Stomach (tissue), 19 donors: ENCODE measurements at places on chromosomes 6 and 20. TPM values are rescaled to one million over a fixed set of nuclear protein-coding genes. Genes with fewer than 3 reads are reported as not detected.

Gene SLC17A3
- total RNA-seq: not detected

DNA sequence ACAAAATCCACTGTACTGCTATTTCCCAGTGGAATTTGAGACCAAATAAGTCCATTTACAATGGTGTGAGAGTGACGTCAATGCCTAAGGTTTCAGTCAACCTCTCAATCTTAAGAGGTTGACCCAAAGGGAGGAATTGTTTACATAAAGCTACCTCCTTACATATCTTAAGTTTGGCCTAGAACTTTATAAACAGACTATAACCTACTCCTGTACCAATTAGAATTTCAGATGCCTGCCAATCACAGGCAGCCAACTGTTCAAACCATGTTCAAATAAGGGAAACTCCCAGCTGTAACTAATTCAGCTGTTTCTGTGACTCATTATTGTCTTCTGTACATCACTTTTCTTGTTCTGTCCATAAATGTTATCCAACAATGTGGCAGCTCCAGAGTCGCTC, 14.5 kb downstream of the LGSN start:
- no peaks in the 10 kb centered on the region for H3K36me3 ChIP-seq
- H3K27ac ChIP-seq: no peak overlapping the region
- H3K27me3 ChIP-seq: no peaks in the 10 kb centered on the region
- H3K4me3 ChIP-seq: no peak overlapping the region
- H3K4me1 ChIP-seq: peaks cover 4% of the 10 kb centered on the region

- H3K4me1 ChIP-seq: no peaks in the 10 kb centered on the region
- no peak for DNase-seq
- no peaks in the 10 kb centered on the region for H3K36me3 ChIP-seq
- no peak overlapping the region for H3K4me3 ChIP-seq
Measured at GRCh38 chr20:63092660-63093215, 86.0 kb upstream of the BHLHE23 start.

Gene SAPCD1
- 2.7 TPM for total RNA-seq

DNA sequence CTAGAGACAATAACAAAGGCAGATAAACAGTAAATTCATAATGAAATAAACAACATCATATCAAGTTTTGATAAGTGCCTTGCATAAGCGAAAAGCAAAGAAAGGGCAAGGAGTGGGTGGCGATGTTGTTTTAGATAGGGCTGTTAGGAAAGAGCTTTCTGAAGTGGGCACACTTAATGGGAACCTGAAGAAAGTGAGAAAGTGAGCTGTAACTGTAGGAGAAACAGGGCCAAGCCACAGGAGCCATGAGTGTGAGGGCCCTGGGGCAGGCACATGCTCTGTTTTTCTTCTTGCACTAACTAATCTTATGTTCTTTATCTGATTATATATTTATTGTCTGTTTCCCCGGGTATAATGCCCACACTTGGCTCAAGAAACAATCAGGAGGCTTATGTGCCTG, 193.4 kb upstream of the SUPT3H start:
- no peak overlapping the region for H3K4me3 ChIP-seq
- DNase-seq: no peak
- H3K27ac ChIP-seq: no peak overlapping the region
- no peaks in the 10 kb centered on the region for H3K36me3 ChIP-seq
- no peaks in the 10 kb centered on the region for H3K4me1 ChIP-seq

GRCh38 chr6:14596410-14596809, 478.8 kb downstream of the CD83 start:
- H3K27me3 ChIP-seq: no peaks in the 10 kb centered on the region
- no peak overlapping the region for H3K4me3 ChIP-seq
- no peak overlapping the region for H3K27ac ChIP-seq
- peak; percentile 28 for DNase-seq
- peaks cover 3% of the 10 kb centered on the region for H3K4me1 ChIP-seq

Gene MDFI
- total RNA-seq: 8.3 TPM

- no peaks in the 10 kb centered on the region for H3K27me3 ChIP-seq
- no peaks in the 10 kb centered on the region for H3K36me3 ChIP-seq
- no peak overlapping the region for H3K27ac ChIP-seq
- DNase-seq: no peak
Measured at GRCh38 chr6:88708197-88708744, 255.1 kb downstream of the RNGTT start.

GRCh38 chr20:37288091-37288490, 1.4 kb upstream of the MANBAL start:
- no peak overlapping the region for H3K4me3 ChIP-seq
- no peaks in the 10 kb centered on the region for H3K27me3 ChIP-seq
- peaks cover 20% of the 10 kb centered on the region for H3K4me1 ChIP-seq
- H3K36me3 ChIP-seq: peaks cover 5% of the 10 kb centered on the region
- H3K27ac ChIP-seq: no peak overlapping the region
- DNase-seq: no peak

GRCh38 chr20:19964289-19965265, 52.6 kb upstream of the NAA20 start:
- no peaks in the 10 kb centered on the region for H3K27me3 ChIP-seq
- peaks cover 15% of the 10 kb centered on the region for H3K4me1 ChIP-seq
- peaks cover 31% of the 10 kb centered on the region for H3K36me3 ChIP-seq
- peak; percentile 69 for DNase-seq

Gene ACSS2
- 230 TPM for total RNA-seq

DNA sequence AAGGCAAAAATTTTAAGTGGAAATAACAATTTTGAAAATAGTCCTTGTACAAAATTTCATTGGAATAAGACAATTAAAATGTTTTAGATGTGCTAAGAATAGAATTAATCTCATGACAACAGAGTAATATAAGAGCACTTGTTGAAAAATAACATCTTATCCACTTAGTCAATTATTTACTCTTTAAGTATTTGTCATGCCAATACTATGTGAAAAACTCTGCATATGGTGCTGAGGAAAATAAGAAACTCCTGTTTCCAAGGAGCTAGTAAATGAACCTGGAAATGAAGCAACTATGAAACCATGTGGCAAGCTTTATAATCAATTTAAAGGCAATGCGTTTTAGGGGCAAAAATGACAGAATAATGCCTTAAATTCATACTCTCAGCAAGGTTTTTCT, 42.7 kb upstream of the HCRTR2 start:
- H3K27me3 ChIP-seq: no peaks in the 10 kb centered on the region
- H3K27ac ChIP-seq: no peak overlapping the region
- no peaks in the 10 kb centered on the region for H3K36me3 ChIP-seq
- no peak overlapping the region for H3K4me3 ChIP-seq
- no peaks in the 10 kb centered on the region for H3K4me1 ChIP-seq

DNA sequence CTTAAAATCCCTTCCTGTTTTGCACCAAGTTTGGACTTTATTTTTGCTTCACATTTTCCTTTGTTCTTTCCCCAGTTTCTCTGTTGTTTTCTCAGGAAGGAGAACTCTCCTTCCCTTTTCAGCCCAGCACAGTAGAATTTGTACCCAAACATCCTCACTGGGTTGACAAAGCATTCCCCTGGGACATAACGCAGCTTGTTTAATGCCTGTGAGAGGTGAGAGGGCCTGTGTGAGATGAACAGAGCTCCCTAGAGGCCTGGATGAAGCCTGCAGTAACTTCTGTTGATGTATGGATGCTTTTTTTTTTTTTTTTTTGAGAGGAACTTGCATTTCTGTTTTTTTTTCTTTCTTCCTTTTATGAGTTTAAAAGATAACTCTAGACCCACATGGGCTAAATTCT, 104.9 kb upstream of the SLC22A23 start:
- H3K27ac ChIP-seq: no peak overlapping the region
- peak; percentile 46 for DNase-seq
- H3K36me3 ChIP-seq: no peaks in the 10 kb centered on the region
- no peaks in the 10 kb centered on the region for H3K27me3 ChIP-seq

DNA sequence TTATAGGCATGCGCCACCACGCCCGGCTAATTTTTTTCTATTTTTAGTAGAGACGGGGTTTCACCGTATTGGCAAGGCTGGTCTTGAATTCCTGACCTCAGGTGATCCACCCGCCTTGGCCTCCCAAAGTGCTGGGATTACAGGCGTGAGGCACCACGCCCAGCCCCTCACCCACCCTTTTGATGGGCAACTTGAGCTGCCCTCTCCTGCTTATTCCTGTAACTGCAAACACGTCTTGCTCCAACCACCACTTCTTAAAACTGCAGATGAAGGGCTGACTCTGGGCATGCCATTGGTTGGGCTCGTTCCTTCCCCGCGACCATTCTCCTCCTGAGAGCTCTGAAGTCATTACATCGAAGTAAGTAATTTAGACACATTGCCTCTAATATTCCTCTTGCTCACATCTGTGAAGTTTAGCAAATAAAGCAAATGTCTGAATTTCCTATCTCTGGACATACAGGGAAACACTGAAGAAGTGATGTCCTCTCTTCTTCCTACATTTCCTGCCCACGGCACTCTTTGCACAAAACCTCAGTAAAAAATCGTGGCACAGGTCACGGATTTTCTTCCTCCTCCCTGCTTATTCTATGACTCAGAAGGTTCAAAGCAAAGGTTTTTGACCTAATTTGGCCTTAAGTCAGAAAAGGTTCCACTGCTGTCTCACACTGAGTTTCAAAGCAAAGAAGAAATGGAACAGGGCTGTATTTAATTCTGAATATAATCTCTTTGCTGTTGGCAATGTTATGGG, 117.5 kb downstream of the GMPR start:
- peaks cover 15% of the 10 kb centered on the region for H3K4me1 ChIP-seq
- no peak for DNase-seq
- no peak overlapping the region for H3K27ac ChIP-seq
- H3K36me3 ChIP-seq: no peaks in the 10 kb centered on the region
- no peaks in the 10 kb centered on the region for H3K27me3 ChIP-seq

DNA sequence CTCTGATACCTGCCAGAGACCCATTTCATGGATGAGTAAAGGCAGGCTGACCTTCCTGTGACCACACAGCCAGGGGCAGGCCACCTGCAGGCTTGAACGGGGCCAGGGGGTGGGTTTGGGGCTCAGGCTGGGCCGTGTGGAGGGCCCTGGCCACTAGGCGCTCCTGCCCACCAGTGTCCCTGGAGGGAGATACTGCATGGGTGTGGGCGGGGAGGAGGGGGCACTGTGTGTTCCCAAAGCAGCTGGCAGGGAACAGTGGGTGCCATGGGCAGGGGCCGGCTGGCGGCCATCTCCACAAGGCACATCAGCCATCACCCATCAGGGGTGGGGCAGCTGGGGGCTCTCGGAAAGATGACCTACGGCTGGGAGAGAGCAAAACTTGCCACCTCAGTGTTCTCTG, 15.4 kb downstream of the SRC start:
- peaks cover 38% of the 10 kb centered on the region for H3K36me3 ChIP-seq
- H3K27me3 ChIP-seq: no peaks in the 10 kb centered on the region
- H3K4me3 ChIP-seq: no peak overlapping the region
- H3K27ac ChIP-seq: no peak overlapping the region
- DNase-seq: no peak

Gene PBX2
- total RNA-seq: 47.3 TPM

Gene OR12D3
- total RNA-seq: not detected

GRCh38 chr6:135815216-135815615, 36.3 kb upstream of the PDE7B start:
- H3K4me3 ChIP-seq: no peak overlapping the region
- no peaks in the 10 kb centered on the region for H3K4me1 ChIP-seq
- DNase-seq: no peak
- H3K27ac ChIP-seq: no peak overlapping the region
- H3K27me3 ChIP-seq: no peaks in the 10 kb centered on the region

Gene SPEF1
- total RNA-seq: not detected

- peaks cover 27% of the 10 kb centered on the region for H3K4me1 ChIP-seq
- no peak overlapping the region for H3K4me3 ChIP-seq
- H3K36me3 ChIP-seq: no peaks in the 10 kb centered on the region
- no peak for DNase-seq
- H3K27ac ChIP-seq: peak overlapping the region; percentile 34
Measured at GRCh38 chr6:20217324-20217855, 5.1 kb upstream of the MBOAT1 start.

- no peak for DNase-seq
- H3K27ac ChIP-seq: no peak overlapping the region
- H3K27me3 ChIP-seq: no peaks in the 10 kb centered on the region
- peaks cover 39% of the 10 kb centered on the region for H3K4me1 ChIP-seq
- H3K36me3 ChIP-seq: no peaks in the 10 kb centered on the region
Measured at GRCh38 chr6:56771189-56771588, 128.5 kb upstream of the DST start.

Gene OPN5
- total RNA-seq: not detected

DNA sequence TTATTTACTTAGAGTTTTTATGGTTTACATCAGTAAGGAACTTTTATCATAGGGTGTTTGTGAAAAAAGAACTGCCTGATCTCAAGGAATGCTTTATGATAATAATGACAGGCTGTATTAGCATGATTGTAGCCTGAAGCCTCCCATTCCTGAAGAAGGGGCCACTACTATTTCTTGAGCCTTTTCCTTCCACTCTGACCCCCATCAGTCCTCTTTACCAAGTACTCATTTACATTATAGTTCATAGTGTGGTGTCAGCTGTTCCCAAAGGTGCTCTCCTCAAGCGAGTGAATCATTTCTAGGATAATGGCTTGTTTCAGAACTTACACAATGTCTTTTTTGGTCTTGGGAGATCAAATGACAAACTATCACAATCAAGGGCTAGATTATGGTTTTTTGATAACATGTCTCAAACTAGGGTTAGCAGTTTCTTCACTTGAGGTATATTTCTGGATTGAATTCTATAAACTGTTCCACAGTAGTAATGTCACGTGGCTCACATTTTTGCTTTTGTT, 283.6 kb downstream of the CDKAL1 start:
- DNase-seq: no peak
- H3K4me3 ChIP-seq: no peak overlapping the region
- no peaks in the 10 kb centered on the region for H3K4me1 ChIP-seq
- no peaks in the 10 kb centered on the region for H3K27me3 ChIP-seq

GRCh38 chr6:22057962-22058361, 238.9 kb downstream of the PRL start:
- H3K4me1 ChIP-seq: peaks cover 4% of the 10 kb centered on the region
- H3K27ac ChIP-seq: no peak overlapping the region
- no peak for DNase-seq
- no peaks in the 10 kb centered on the region for H3K27me3 ChIP-seq
- H3K36me3 ChIP-seq: no peaks in the 10 kb centered on the region

GRCh38 chr20:3133155-3133554, 26.5 kb downstream of the FASTKD5 start:
- no peak for DNase-seq
- peaks cover 2% of the 10 kb centered on the region for H3K4me1 ChIP-seq
- no peak overlapping the region for H3K4me3 ChIP-seq
- no peak overlapping the region for H3K27ac ChIP-seq
- H3K36me3 ChIP-seq: peaks cover 6% of the 10 kb centered on the region

Gene BPIFB4
- total RNA-seq: not detected

Gene OGFRL1
- total RNA-seq: 19.0 TPM

Gene SLC22A3
- total RNA-seq: 5.8 TPM

GRCh38 chr6:25215881-25216280, 63.3 kb upstream of the CARMIL1 start:
- H3K4me1 ChIP-seq: no peaks in the 10 kb centered on the region
- no peak overlapping the region for H3K4me3 ChIP-seq
- no peak overlapping the region for H3K27ac ChIP-seq
- no peaks in the 10 kb centered on the region for H3K27me3 ChIP-seq

Gene RIPPLY2
- not detected for total RNA-seq

Gene C6orf47
- total RNA-seq: 44.9 TPM
